Naive thymus-derived CD8-positive, alpha-beta T cell (primary cell): ENCODE measurements at places on chromosomes 6 and 20. TPM values are rescaled to one million over a fixed set of nuclear protein-coding genes. Genes with fewer than 3 reads are reported as not detected.

The SLC13A3 gene
- 0.31 TPM for total RNA-seq

The FAM229B gene
- 5.5 TPM for total RNA-seq

The SLC22A3 gene
- not detected for total RNA-seq

The SPATS1 gene
- total RNA-seq = not detected

The ZC3H12D gene
- total RNA-seq = 61.9 TPM

The GATA5 gene
- total RNA-seq = not detected

The HNF4A gene
- not detected for total RNA-seq

The FAXC gene
- not detected for total RNA-seq

The RNF5 gene
- 38.6 TPM for total RNA-seq

The PPP1R14C gene
- total RNA-seq = not detected

- H3K27me3 ChIP-seq = peaks cover 59% of the 10 kb centered on the region
- DNase-seq = no peak
- H3K4me1 ChIP-seq = peaks cover 3% of the 10 kb centered on the region
- no peak overlapping the region for H3K27ac ChIP-seq
Measured at GRCh38 chr20:17795501-17796071, 95.8 kb downstream of the BANF2 start.

GRCh38 chr20:5741089-5741488 lies 9.1 kb upstream of the SHLD1 start:
- H3K36me3 ChIP-seq = no peaks in the 10 kb centered on the region
- peaks cover 22% of the 10 kb centered on the region for H3K4me1 ChIP-seq
- H3K27me3 ChIP-seq = no peaks in the 10 kb centered on the region
- DNase-seq = no peak

DNA sequence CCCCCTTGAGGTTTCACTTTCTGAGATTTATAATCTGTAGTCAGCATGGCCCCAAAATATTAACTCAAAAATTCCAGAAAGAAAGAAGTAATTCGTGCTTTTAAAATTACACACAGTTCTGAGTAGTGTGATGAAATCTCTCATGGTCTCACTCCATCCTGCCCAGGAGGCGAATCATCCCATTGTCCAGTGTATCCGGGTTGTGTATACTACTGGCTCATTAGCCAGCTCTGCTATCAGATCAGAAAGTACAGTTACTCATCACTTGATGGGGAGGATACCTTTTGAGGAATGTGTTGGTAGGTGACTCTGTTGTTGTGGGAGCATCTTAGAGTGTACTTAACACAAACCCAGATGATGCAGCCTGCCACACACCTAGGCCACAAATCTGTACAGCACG lies 65.2 kb downstream of the CDC5L start:
- peaks cover 5% of the 10 kb centered on the region for H3K4me1 ChIP-seq
- no peak overlapping the region for H3K4me3 ChIP-seq
- DNase-seq = no peak
- no peaks in the 10 kb centered on the region for H3K36me3 ChIP-seq
- no peak overlapping the region for H3K27ac ChIP-seq

- no peaks in the 10 kb centered on the region for H3K36me3 ChIP-seq
- no peak overlapping the region for H3K27ac ChIP-seq
- no peaks in the 10 kb centered on the region for H3K4me1 ChIP-seq
- H3K27me3 ChIP-seq = no peaks in the 10 kb centered on the region
- H3K4me3 ChIP-seq = no peak overlapping the region
Measured at GRCh38 chr6:97969065-97969464, 686.0 kb upstream of the MMS22L start.

- no peak overlapping the region for H3K4me3 ChIP-seq
- H3K36me3 ChIP-seq = no peaks in the 10 kb centered on the region
- DNase-seq = no peak
- H3K27me3 ChIP-seq = no peaks in the 10 kb centered on the region
- peaks cover 9% of the 10 kb centered on the region for H3K4me1 ChIP-seq
- H3K27ac ChIP-seq = peak overlapping the region; percentile 31
Measured at GRCh38 chr20:58870293-58871014, 17.9 kb downstream of the GNAS start.

DNA sequence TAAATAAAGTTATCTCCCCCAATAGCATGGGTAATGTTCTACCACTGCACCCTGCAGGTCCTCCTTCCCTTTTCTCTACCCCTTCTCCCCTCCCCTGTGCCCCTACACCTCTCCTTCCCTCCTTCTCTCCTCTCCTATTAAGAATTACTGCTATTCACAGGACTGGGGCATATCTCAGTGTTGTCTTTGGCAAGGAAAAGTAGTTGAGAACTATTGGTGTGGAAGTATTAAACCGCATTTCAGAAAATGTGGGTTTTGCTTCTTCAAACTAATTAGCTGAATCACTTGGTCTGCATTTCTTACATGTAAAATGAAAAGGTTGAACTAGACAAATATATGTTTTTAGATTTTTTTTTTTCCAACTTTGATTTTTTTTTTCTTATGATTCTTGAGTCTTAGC lies 296.3 kb downstream of the CDKAL1 start:
- peaks cover 16% of the 10 kb centered on the region for H3K36me3 ChIP-seq
- no peak overlapping the region for H3K27ac ChIP-seq
- peaks cover 9% of the 10 kb centered on the region for H3K4me1 ChIP-seq
- H3K4me3 ChIP-seq = no peak overlapping the region

DNA sequence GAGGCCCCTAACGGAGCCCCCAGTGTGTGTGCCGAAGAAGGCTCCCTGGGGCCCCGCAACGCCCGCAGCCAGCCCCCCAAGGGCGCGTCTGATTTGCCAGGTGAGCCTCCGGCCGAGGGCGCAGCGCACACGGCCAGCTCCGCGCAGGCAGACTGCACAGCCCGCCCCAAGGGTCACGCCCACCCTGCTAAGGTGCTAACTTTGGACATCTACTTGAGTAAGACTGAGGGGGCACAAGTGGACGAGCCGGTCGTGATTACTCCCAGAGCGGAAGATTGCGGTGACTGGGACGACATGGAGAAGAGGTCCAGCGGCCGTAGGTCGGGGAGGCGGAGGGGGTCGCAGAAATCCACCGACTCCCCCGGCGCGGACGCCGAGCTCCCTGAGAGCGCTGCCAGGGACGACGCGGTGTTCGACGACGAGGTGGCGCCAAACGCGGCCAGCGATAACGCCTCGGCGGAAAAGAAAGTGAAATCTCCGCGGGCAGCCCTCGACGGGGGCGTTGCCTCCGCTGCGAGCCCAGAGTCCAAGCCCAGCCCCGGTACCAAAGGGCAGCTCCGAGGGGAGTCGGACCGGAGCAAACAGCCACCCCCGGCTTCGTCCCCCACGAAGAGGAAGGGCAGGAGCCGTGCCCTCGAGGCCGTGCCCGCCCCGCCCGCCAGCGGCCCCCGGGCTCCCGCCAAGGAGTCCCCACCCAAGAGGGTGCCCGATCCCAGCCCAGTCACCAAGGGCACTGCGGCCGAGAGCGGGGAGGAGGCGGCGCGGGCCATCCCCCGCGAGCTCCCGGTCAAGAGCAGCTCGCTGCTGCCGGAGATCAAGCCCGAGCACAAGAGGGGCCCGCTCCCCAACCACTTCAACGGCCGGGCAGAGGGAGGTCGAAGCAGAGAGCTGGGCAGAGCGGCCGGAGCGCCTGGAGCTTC lies 117.0 kb downstream of the RTN4IP1 start:
- peak overlapping the region; percentile 96 for H3K27ac ChIP-seq
- peak; percentile 73 for DNase-seq
- H3K4me3 ChIP-seq = peak overlapping the region; percentile 97
- no peaks in the 10 kb centered on the region for H3K36me3 ChIP-seq

DNA sequence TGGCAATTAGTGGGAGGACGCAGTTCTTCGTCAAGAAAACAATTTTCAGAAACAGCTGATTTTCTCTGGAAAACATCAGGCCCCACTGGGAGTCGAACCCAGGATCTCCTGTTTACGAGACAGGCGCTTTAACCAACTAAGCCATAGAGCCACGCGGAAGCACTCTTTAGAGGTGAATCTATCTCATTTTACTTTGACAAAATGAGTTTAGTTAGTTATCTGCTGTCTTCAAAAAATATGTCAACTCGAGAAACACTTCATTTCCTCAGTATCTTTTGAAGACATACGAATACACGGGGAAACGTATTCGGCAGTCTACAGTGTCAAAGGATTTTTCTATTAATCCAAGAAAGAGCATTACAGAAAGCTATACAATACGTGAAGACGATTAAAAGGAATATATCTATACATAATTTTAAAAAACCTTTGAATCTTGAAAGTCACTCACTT lies 26.7 kb downstream of the GPX6 start:
- H3K4me3 ChIP-seq = peak overlapping the region; percentile 70
- H3K27ac ChIP-seq = peak overlapping the region; percentile 92
- H3K27me3 ChIP-seq = peaks cover 63% of the 10 kb centered on the region

DNA sequence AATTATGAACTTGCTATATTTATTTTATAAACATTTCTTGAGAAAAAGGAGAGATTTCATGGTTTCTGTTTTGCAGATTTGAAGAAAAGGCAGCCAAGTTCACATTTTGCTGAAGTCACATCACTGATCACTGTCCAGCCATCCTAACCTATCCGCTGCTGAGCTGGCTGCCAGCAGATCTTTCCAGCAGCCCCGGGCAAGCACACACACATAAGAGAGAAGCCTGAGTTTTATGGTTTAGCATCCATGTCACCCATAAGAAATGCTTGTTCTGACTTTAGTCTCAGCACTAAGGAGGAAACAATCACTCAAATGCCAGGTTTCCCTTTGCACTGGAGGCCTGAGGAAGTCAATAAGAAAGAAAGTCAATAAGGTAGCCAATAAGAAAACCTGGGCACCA lies 287.1 kb downstream of the SMOC2 start:
- H3K4me3 ChIP-seq = no peak overlapping the region
- H3K27me3 ChIP-seq = no peaks in the 10 kb centered on the region
- H3K36me3 ChIP-seq = no peaks in the 10 kb centered on the region
- no peak overlapping the region for H3K27ac ChIP-seq

GRCh38 chr20:62122654-62123449 lies 577 bp downstream of the LSM14B start:
- peak overlapping the region; percentile 69 for H3K27ac ChIP-seq
- peak overlapping the region; percentile 88 for H3K4me3 ChIP-seq
- H3K4me1 ChIP-seq = peaks cover 65% of the 10 kb centered on the region
- peak; percentile 49 for DNase-seq
- no peaks in the 10 kb centered on the region for H3K27me3 ChIP-seq

GRCh38 chr20:50744143-50744792 lies 12.9 kb downstream of the PARD6B start:
- H3K4me3 ChIP-seq = no peak overlapping the region
- H3K36me3 ChIP-seq = peaks cover 4% of the 10 kb centered on the region
- peaks cover 10% of the 10 kb centered on the region for H3K4me1 ChIP-seq
- no peak for DNase-seq
- no peaks in the 10 kb centered on the region for H3K27me3 ChIP-seq
- peak overlapping the region; percentile 78 for H3K27ac ChIP-seq

DNA sequence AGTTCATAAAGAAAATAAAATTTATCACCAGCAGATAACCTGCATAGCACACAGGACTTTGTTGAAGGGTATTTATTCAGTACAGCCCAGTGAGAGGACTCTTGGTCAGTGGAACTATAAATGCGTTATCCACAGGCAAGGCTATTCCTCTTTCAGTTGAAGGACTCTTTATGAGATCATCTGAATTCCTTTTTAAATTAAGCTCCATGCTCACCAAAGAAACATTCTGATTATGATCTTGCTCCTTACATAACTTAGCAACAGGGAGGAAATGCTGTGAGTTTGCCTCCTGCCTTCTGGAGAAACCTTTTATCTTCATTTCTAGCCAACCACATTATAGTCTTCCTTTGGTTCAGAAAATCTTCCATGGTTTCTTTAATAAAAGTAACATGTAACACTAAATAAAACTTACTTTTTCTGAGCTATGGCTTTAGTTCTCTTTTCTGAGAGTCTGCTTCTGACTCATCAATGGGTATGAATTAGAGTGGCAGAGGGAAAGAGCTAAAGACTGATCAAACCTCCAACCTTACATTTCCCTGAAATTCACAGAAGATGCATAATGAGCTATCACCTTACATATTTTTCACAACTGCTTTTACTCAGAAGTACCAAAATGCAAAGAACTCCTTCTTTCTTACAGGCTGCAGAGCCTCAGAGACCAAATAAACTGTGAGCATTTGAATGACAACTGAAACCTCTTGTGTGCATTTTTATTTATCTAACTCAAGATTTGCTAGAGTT lies 267.2 kb downstream of the ADGRG6 start:
- peak overlapping the region; percentile 57 for H3K4me3 ChIP-seq
- H3K27me3 ChIP-seq = no peaks in the 10 kb centered on the region
- no peak for DNase-seq

DNA sequence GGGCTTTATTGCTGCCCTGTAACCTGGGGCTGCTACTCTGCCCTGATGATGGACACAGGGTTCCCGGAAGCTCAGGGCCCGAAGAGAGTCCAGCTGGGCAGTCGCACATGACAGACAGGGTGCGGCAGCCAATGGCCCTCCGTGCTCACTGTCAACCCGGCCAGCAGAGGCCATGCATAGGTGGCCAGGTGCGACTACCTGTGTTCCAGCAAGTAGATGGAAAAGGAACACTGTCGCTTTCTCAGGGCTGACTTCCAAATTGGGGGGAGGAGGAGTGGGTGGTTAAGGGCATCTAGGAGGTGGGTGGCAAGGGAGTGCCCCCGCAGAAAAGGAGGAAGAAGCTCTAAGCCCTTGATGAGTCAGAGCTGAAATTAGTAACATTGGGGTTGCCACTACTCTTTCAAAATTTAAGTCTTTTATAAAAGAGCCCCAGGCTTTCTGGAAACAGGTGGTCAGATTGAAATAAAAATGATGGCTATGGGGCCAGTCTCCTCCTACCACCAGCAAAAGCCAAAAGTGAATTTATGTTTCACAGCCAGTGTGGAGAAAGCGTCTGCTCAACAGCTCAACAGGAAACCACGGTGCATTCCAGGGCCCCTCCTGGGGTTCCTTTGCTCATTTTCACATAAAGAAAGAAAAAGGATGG lies 2.3 kb upstream of the RAMACL start:
- no peaks in the 10 kb centered on the region for H3K27me3 ChIP-seq
- no peak overlapping the region for H3K27ac ChIP-seq
- DNase-seq = no peak
- no peaks in the 10 kb centered on the region for H3K36me3 ChIP-seq
- H3K4me1 ChIP-seq = peaks cover 8% of the 10 kb centered on the region
- H3K4me3 ChIP-seq = no peak overlapping the region

DNA sequence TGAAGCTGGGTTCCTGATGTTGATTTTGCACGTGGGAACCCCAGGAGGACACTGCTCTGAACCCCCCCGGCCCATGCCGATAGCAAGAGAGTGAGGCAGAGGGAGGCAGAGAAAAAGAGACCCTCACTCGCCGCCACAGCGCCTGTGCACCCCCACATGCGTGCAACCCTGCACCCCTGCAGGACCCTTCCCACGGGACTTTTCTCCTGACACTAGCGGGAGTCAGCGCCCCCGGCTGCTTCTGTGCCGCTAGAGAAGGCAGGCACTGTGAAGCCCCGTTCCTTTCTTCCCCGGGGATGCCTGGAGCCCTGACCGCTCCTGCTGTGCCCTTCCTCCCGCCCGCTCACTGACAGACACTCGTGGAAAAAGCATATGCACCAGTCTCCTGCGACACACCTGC lies 67.4 kb downstream of the GMPR start:
- DNase-seq = no peak
- H3K27me3 ChIP-seq = no peaks in the 10 kb centered on the region
- no peak overlapping the region for H3K27ac ChIP-seq

- H3K4me1 ChIP-seq = no peaks in the 10 kb centered on the region
- no peak overlapping the region for H3K27ac ChIP-seq
- no peak for DNase-seq
- peaks cover 3% of the 10 kb centered on the region for H3K27me3 ChIP-seq
- H3K4me3 ChIP-seq = no peak overlapping the region
Measured at GRCh38 chr6:125207956-125208355, 54.4 kb downstream of the TPD52L1 start.

- peak overlapping the region; percentile 62 for H3K4me3 ChIP-seq
- H3K27ac ChIP-seq = peak overlapping the region; percentile 89
- no peak for DNase-seq
- peaks cover 74% of the 10 kb centered on the region for H3K4me1 ChIP-seq
- H3K36me3 ChIP-seq = no peaks in the 10 kb centered on the region
Measured at GRCh38 chr20:36468149-36469000, 72.9 kb upstream of the MYL9 start.
